ENCODE measurements at places on chromosomes 5 and 9.

GRCh38 chr9:127109212-127109711, 13.2 kb downstream of the ANGPTL2 start:
- no peak for DNase-seq

DNA sequence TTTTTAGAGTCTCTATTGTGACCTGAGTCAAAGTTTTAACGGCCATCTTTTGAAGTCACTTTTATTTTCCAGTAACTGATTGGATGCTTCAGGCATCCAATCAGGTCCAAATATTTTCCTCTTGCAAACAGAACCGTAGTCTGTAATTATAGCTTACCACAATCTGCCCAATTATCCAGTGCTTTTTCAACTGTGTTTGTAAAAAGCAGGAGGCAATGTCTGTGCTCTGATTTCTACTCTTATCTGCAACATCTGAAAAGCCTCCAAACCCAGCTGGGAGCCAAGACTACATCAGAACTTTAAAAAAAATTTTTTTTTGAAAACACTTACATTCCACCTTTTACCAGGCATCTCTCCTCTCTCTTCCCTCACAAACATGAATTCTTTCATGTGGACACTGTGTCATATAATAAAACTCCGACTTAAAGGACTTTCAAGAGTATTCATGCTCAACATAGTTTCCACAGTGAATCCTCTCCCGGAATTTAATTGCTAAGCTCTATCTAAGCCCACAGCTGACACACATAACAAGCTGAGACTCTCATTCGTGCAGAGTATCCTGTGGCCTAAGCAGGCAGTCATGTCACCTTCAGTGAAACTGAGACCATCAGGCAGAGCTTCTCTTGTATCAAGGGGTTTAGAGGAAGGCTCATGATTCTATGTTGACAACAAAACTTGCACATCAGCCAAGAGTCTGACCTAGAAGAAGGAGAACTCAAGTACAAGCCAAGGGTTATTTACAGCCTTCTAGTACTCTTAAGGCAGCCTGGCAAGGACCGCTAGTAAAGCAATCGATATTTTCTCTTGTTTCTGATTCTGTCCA, 272.7 kb downstream of the TLE1 start:
- DNase-seq, result peak; percentile 75

GRCh38 chr5:36744773-36745589, 131.6 kb upstream of the NIPBL start:
- peak; percentile 4 for DNase-seq

DNA sequence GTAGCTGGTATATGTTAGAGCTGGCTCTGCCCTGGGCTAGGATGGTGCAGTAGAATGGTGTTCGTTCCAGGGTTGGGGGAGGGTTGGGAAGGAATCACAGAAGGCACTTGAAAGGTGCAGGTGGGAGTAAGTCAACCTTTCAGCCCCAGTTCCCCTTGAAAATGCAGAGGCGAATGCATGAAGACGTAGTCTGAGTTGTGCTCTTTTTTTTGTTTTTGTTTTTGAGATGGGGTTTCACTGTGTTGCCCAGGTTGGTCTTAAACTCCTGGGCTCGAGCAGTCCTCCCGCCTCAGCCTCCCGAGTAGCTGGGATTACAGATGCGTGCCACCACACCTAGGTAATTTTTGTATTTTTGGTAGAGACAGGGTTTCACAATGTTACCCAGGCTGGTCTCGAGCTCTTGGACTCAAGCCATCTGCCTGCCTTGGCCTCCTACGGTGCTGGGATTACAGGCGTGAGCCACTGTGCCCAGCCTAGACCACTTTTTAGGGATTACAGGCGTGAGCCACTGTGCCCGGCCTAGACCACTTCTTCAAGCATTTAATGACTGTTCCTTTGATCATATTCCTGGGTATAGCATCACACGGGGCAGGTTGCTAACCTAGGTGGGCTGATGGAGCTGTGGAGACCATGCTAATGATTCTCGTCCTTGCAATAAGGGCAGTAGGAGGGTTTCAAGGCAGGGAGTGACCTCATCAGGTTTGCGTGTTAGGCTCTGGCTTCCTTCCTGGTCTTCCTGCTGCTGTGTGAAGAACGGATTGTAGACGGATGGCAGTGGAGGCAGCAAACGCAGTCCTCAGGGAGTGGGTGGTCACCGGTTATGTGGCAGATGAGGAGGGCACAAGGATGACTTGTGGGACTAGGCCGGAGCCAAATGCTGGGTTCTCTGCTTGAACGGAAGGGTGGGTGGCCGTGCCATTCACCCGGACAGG, 13.7 kb downstream of the EHMT1 start:
- DNase-seq, result no peak

- DNase-seq, result no peak
Measured at GRCh38 chr5:102845041-102845440, 89.9 kb downstream of the PAM start.

DNA sequence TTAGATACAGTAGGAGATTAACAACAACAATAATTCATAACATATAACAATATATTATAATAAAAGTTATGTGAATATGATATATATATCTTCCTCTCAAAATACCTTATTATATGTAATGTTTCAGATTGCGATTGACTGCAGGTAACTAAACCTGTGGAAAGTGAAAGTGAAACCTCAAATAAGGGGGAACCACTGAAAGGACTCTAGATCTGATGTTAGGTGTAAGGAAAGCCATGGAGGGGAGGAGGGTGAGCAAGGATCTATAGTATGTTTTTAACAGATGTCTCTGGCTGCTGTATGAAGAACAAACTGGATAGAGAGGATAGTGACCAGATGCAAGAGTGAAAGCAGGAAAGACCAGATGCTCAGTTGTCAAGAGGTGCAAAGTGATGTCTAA, 5.8 kb upstream of the FSTL4 start:
- no peak for DNase-seq

GRCh38 chr9:12095931-12096330, 597.3 kb upstream of the TYRP1 start:
- no peak for DNase-seq

- DNase-seq, result no peak
Measured at GRCh38 chr9:125380406-125380805, 118.8 kb downstream of the GAPVD1 start.
